ENCODE measurements at places on chromosomes 3 and 15.
A peak's percentile ranks its signal among the peaks of the same experiment; 100 is the strongest.

DNA sequence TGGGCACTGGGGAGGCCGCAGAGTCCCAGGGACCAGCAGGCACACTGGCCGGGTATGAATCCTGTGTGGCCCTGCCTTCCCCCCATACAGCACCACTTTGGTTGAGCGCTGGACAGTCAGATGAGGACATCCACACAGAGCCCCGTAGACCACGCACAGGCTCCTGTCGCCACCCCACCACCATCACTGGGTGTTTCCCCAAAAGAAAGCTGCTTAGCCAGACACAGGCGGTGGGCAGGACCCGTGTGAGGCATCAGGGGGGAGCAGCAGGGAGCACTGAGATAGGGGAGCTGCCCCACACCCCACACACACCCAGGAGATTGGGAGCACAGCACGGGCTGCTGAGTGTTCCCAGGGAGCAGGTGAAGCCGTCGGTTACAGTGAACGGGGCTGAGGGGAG, 42.4 kb upstream of the SLC41A3 start:
- DNase-seq = no peak

DNA sequence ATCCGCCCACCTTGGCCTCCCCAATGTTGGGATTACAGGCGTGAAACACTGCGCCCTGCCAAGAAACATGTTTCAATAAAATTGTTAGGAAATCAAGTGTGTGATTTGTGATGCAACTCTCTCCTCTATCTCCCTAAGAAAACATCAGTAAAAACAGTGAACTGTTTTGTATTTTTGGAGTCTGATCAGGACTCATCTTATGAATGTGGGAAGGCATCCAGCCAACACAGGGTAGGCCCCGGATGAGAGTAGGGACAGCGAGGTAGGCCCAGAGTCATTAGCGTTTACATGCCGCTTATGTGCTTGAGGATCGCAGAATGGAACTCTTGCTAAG, 884 bp upstream of the GLYCTK start:
- no peak for DNase-seq

DNA sequence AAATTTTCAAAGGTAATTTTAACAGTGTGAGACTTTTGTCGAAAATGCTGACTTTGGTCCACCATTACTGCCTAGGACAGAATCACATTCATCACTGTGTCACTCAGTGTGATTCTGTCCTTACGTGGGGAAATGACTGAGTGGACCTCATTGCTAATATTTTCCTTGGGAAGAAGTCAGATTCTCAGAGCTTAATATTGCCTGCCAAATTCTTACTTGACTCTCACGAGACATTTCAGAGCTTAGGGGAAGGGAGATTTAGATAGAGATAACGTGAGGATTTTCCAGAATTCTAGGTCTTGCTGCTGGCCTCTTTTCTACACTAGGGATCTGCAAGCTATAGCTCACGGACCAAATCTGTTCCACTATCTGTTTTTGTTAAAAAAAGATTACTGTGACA, 270.4 kb downstream of the SUCLG2 start:
- no peak for DNase-seq

DNA sequence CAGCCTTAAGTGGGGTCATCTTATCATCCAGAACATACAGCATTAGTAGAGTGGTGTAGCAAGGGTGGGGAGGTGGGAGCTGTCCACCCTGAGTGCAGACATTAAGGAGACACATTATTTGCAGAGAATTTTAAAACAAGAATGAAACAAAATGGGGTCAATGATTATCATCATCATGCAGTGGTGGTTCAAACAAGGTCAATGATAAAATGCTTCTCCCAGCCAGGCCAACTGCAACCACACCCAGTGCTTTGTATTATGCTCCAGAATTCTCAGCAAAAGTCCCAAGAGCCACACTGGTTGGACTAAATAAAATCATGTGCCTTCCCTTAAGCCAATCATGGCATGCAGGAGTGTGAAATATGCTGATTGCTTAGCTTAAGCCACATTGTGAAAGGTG, 96.7 kb upstream of the FHIT start:
- no peak for DNase-seq

- peak; percentile 18 for DNase-seq
Measured at GRCh38 chr15:98896002-98896721, 111.4 kb downstream of the PGPEP1L start.

DNA sequence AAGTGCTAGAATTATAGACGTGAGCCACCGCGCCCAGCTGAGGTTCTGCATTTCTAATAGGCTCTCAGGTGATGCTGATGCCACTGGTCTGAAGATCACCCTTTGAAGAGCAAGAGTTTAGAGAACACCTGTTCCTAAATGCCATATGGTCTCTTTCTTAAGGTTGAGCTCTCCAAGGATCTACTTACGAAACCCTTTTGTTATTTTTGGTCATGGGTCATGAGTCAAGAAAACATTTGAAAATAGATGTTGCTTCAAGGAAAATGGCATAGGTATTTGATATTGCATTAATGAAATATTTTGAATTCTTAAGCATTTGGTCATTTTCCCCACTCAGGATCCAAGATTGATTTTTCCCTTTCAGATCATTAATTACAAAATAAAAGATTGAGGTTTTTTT, 74.7 kb upstream of the SOX2 start:
- peak; percentile 18 for DNase-seq

- no peak for DNase-seq
Measured at GRCh38 chr3:30578986-30579579, 27.3 kb upstream of the TGFBR2 start.

GRCh38 chr3:177751770-177752169, 554.5 kb upstream of the TBL1XR1 start:
- DNase-seq = no peak
